GDM1 (cell line): ENCODE measurements at places on chromosomes 12 and 14.

DNA sequence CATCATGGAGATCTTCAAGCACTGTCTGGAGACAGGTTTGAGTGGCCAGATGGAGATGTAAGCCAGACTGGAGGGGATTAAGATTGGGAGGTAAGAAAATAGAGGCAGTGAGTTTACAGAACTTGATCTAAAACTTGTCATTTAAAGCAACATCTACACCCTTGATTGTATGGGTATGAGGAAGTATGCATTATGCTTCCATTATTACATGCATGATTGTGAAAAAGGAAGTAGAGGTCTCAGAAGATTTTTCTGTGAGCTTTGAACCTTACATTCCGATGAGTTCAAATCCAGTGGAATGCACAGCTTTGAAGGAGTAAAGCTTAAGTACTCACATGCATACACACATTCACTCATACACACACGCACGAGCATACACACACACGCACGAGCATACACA, 550.8 kb downstream of the MED13L start:
- DNase-seq: no peak

GRCh38 chr14:32601069-32601468, 272.0 kb downstream of the AKAP6 start:
- DNase-seq: no peak

GRCh38 chr12:94621662-94622359, 28.5 kb downstream of the TMCC3 start:
- no peak for DNase-seq

DNA sequence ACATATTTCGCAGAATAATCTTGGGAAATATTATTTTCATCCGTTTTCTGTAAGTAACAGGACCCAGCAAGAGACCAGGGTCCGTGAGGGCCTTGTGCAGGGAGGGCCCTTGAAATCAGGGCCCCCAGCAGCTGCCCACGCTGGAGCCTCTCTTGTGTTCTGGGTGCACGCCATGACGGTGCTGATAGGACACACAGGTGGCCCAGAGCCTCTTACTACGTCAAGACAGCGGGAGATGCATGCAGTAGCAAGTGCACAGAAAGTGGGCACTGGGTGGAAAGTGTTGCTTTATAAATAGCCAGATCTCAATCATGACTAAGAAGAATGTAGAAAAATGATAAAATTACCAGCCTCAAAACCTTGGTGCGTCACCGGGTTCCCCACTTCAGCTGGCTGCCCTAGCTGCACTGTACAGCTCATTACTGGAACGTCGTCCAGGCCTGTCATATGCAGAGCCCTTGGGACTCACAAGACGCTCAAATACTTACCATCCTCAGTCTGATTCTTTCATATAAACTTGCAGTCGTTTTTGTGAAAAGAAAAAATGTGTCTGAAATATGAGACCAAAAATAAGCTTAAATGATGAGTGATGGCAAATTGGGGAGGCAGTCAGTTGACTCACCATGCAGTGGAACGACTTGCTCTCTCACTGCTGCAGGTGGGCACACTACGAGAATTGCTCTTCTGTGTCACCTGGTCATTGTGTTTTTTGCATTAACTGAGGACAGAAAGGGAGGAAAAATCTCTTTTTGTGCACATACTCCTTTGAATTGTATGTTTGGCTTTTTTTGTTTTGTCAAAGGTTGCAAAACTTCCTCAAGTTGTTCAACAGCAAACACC, 68.2 kb downstream of the DDX51 start:
- DNase-seq: no peak

- DNase-seq: no peak
Measured at GRCh38 chr14:93691042-93691780, 97.1 kb downstream of the PRIMA1 start.

GRCh38 chr14:92531106-92531873, 17.7 kb downstream of the RIN3 start:
- DNase-seq: no peak

DNA sequence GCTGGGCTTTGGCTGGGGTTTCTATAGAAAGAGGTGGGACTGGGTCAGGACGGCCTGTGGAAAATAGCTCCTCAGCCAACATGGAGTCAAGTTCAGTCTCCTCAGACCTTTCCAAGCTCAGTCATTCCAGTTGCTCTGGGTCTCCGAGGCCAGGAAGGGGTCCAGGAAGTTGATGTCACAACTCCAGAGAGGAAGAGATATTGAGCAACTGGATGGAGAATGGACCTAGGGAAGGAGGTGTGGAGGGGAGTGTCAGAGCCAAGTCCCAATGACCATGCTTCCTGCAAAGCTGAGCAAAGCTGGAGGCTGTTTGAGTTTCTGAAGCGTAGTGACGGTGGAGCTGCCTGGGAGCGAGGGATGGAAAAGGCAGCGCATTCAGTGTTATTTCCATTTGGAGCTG, 86.1 kb downstream of the SLC24A4 start:
- no peak for DNase-seq

GRCh38 chr14:104082807-104083206, 2.7 kb upstream of the ASPG start:
- no peak for DNase-seq

DNA sequence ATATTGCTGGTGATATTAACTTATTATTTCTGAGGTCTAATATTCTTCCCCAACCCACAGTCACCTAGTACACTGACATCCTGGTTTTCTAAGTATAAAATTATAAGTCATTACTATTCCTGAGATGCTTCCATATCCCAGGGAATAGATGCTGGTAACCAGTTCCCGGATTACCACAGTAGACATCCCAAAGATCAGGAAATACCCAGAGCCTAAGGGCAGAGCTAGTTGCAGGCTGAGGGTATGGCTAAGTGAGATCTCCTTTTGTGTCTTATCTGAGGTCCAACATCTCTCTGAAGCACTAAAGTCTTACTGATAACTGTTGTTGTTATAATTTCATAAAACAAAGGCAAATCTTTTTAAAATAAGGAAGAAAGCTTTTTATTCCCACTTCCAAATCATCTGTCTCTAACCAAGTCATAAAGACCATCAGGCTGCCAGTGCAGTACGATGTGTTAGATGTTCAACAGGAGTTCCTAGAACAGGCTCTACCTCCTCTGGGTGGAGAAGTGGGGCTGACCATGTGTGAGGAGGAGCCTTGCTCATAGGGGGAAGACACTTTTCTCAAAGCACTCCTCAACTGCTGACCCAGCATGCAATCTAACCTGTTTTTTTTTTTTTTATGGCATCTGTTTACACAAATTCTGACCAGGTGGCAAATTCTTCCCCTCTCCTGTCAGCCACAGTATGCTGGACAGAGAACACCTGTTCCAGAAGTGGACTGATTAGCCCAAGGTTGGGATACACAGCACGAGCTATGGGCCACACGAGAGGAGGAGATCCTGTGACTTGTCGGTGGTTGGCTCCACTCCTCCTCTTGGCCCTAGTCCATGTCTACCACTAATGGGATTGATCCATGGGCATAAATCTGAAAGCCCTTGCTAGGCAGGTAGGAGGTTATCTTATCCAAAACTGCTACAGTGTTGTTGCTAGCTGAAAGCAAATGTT, 16.1 kb upstream of the GRIP1 start:
- no peak for DNase-seq

- DNase-seq: no peak
Measured at GRCh38 chr12:31337952-31338351, 12.0 kb upstream of the SINHCAF start.
